Activated T-cell treated with anti-CD3 and anti-CD28 coated beads for 48 hours (primary cell): ENCODE measurements at places on chromosomes 6 and 20.

GRCh38 chr6:125363824-125364165, 62.0 kb upstream of the HDDC2 start:
- no peak for DNase-seq

DNA sequence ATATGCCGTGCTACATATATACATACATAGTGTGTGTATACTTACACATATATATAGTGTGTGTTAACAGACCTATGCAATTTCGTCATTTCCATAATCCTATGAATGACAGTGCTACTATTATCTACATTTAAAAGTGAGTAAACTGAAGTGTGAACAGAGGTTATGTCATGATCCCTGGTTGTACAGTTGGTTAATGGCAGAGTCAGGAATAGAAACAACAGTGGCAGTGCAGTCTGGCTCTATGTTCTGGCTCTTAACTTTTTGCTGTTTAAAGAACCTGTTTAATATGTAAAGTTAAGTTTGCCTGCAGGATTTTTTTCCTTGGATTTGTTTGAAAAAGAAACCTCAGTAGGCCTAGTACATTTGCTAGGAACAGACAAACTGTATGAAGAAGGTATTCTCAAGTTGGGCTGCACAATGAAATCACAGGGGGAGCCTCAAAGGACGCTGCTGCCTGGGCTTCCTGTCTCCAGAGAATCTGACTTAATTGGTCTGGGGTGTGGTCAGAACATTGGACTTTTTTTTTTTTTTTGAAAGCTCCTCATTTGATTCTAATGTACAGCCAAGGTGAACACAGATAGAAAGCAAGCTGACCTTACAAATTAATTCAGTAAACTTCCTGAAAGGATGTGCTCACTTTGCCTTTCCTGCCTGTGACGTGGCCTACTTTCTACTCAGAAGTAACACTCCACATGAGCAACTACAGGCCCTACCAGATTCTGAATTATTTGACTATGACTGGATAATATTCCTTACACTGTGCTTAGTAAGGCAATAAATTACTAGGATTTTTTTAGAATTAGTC, 29.4 kb downstream of the PLCB1 start:
- DNase-seq: no peak

GRCh38 chr6:17881085-17881858, 106.2 kb downstream of the KIF13A start:
- DNase-seq: no peak

DNA sequence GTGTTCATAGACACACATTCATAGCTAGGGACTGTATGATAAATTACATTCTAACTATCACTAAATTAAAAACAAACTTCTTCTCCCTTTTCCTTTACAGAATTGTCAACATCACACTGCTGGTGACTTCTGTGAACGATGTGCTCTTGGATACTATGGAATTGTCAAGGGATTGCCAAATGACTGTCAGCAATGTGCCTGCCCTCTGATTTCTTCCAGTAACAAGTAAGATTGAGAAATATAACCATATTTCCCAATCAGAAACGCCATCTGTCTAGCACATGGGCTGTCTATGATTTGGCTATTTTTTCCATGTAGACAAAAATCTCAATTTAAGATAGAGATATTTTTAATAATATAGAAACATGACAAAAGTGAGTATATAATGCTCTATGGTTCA, 367.7 kb downstream of the ARHGAP18 start:
- DNase-seq: no peak

DNA sequence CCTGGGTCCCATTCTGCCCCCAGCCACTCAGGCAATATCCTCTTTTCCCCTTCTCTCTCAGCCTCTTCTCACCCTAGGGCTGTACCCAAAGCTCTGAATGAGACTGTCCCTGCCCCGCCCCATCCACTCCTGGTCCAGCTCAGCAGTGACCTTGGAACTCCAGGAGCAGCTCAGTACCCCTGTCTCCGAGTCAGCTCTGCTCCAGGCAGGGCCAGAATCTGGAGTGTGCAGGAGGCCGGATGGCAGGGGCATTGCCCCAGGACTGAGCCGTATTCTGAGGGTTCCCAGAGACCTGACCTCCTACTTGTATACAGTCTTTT, 2.0 kb upstream of the RAET1G start:
- DNase-seq: no peak
